Breast epithelium (tissue), 4 donors: ENCODE measurements at places on chromosomes 5 and 9. TPM values are rescaled to one million over a fixed set of nuclear protein-coding genes. Genes with fewer than 3 reads are reported as not detected.
A peak's percentile ranks its signal among the peaks of the same experiment; 100 is the strongest.

- no peaks in the 10 kb centered on the region for H3K4me1 ChIP-seq
- H3K36me3 ChIP-seq, result no peaks in the 10 kb centered on the region
- no peak for DNase-seq
- no peak overlapping the region for H3K27ac ChIP-seq
Observed at GRCh38 chr5:177232358-177232757, 71.2 kb downstream of the RAB24 start.

- no peak for DNase-seq
- H3K4me3 ChIP-seq, result no peak overlapping the region
- H3K36me3 ChIP-seq, result no peaks in the 10 kb centered on the region
- H3K27me3 ChIP-seq, result no peaks in the 10 kb centered on the region
Observed at GRCh38 chr5:128674837-128675446, 136.9 kb upstream of the FBN2 start.

GRCh38 chr9:34396276-34397214 lies 19.8 kb upstream of the MYORG start:
- no peak for DNase-seq
- H3K27me3 ChIP-seq, result no peaks in the 10 kb centered on the region
- no peaks in the 10 kb centered on the region for H3K36me3 ChIP-seq
- no peak overlapping the region for H3K27ac ChIP-seq
- no peaks in the 10 kb centered on the region for H3K4me1 ChIP-seq

GRCh38 chr5:83001796-83002381 lies 75.3 kb downstream of the TMEM167A start:
- no peaks in the 10 kb centered on the region for H3K27me3 ChIP-seq
- H3K4me1 ChIP-seq, result no peaks in the 10 kb centered on the region
- H3K36me3 ChIP-seq, result no peaks in the 10 kb centered on the region

DNA sequence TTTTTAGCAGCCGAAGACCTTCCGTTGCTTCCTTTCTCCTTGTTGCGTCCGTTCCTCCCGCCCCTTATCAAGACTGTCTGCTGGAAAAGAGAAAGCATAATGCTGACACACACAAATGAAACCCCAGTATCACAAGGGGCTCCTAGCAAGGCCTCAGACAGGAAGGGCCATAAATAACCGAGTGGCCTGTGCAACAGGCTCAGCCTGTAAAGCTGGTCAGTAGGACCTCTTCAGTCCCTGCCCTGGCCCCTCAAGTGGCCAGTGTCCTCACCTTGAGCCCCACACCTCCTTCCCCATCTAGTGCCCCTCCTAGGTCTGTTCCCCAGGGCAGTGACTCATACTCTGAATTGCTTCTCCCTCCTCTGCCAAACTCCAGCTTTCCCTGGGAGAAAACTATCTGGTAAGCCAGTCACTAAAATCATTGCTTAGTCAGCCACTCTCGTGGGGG lies 174.6 kb upstream of the IL12B start:
- H3K4me1 ChIP-seq, result no peaks in the 10 kb centered on the region
- DNase-seq, result no peak
- H3K27ac ChIP-seq, result peak overlapping the region; percentile 50
- no peaks in the 10 kb centered on the region for H3K36me3 ChIP-seq
- H3K4me3 ChIP-seq, result no peak overlapping the region
- H3K27me3 ChIP-seq, result no peaks in the 10 kb centered on the region

DNA sequence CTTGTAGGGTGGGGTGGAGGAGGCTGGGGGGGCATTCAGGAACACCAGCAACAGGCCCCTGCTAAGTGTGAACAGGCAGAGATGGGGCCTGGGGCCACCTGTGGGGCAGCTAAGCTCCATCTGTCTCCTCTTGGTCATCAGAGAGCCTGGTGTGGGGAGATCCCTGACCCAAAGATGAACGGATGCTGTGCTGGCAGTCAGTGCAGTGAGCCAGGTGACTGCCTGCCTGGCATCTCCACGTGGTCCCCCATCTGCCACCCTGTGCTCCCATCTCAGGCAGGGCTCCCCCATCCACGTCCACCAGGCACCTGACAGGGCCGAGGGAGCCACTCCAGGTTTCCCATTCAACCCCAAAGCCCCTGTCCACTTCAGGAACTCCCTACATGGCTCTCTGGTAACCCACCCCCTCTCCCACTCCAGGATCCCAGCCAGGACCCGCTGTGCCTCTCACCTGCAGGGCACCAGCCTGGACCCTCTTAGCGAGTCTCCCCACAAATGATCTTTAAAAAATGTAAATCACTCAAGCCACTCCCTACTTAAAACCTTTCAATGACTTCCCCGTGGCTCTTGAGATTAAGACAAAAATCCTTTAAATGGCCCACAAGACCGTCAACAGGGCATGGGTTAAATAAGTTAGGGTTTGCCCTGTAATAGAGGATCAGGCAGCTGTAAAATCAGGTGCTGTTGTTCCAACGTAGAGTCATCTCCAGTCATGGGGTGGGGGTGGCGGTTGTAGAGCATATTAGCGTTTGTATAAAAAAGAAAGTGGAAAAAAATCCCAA lies 60.8 kb downstream of the LMX1B start:
- no peak overlapping the region for H3K4me3 ChIP-seq
- H3K27ac ChIP-seq, result peak overlapping the region; percentile 88
- H3K36me3 ChIP-seq, result no peaks in the 10 kb centered on the region

IFNK gene
- not detected for total RNA-seq

- no peak overlapping the region for H3K4me3 ChIP-seq
- no peak for DNase-seq
- no peaks in the 10 kb centered on the region for H3K27me3 ChIP-seq
Observed at GRCh38 chr9:126502417-126503332, 111.1 kb upstream of the LMX1B start.

CTNND2 gene
- total RNA-seq, result 6.0 TPM

HAPLN1 gene
- not detected for total RNA-seq

GRCh38 chr9:79742110-79742721 lies 170.5 kb downstream of the TLE4 start:
- H3K27ac ChIP-seq, result no peak overlapping the region
- H3K36me3 ChIP-seq, result no peaks in the 10 kb centered on the region
- no peak overlapping the region for H3K4me3 ChIP-seq
- H3K27me3 ChIP-seq, result no peaks in the 10 kb centered on the region
- no peak for DNase-seq
- no peaks in the 10 kb centered on the region for H3K4me1 ChIP-seq

DNA sequence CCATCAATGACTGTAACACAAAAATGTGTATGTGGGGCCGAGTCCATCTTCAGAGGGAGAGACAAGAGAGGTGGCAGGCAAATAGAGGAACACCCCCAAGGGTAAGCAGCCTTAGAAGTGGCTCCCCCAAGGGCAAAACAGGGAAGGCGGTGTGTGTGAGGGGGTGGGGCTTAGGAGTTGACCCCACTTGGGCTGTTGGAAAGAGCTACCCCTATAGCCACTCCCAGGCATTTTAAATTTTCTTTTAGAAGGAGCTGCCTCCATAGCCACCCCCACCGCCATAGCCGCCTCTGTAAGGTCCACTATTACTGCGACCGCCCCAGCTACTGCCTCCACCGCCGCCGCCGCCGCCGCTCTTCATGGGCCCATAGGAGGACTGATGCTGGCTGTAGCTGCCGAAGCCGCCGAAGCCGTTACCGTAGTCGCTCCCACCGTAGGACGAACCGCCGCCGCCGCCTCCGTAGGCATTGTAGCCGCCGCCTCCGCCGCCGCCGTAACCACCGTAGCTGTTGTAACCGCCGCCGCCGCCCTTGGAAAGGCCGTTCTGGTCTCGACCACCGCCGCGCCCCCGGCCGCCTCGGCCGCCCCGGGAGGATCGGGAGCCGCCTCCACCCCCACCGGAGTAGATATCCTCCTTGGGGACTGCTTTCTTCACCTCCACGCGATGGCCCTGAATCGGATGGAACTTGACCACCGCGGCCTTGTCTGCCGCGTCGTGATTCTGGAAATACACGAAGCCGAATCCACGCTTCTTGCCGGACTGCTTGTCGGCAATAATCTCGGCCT lies 1.1 kb downstream of the HNRNPA0 start:
- no peaks in the 10 kb centered on the region for H3K36me3 ChIP-seq
- peak overlapping the region; percentile 88 for H3K4me3 ChIP-seq
- peak overlapping the region; percentile 100 for H3K27ac ChIP-seq
- H3K27me3 ChIP-seq, result no peaks in the 10 kb centered on the region
- no peaks in the 10 kb centered on the region for H3K4me1 ChIP-seq
- DNase-seq, result no peak

PCDHB8 gene
- 0.73 TPM for total RNA-seq

- DNase-seq, result no peak
- H3K27me3 ChIP-seq, result peaks cover 7% of the 10 kb centered on the region
- H3K27ac ChIP-seq, result no peak overlapping the region
- no peaks in the 10 kb centered on the region for H3K4me1 ChIP-seq
- H3K36me3 ChIP-seq, result no peaks in the 10 kb centered on the region
- H3K4me3 ChIP-seq, result no peak overlapping the region
Observed at GRCh38 chr5:174384509-174384947, 339.0 kb downstream of the NSG2 start.

GRCh38 chr9:119487118-119487827 lies 118.0 kb upstream of the BRINP1 start:
- no peak overlapping the region for H3K4me3 ChIP-seq
- no peak overlapping the region for H3K27ac ChIP-seq
- no peak for DNase-seq
- no peaks in the 10 kb centered on the region for H3K4me1 ChIP-seq

DNA sequence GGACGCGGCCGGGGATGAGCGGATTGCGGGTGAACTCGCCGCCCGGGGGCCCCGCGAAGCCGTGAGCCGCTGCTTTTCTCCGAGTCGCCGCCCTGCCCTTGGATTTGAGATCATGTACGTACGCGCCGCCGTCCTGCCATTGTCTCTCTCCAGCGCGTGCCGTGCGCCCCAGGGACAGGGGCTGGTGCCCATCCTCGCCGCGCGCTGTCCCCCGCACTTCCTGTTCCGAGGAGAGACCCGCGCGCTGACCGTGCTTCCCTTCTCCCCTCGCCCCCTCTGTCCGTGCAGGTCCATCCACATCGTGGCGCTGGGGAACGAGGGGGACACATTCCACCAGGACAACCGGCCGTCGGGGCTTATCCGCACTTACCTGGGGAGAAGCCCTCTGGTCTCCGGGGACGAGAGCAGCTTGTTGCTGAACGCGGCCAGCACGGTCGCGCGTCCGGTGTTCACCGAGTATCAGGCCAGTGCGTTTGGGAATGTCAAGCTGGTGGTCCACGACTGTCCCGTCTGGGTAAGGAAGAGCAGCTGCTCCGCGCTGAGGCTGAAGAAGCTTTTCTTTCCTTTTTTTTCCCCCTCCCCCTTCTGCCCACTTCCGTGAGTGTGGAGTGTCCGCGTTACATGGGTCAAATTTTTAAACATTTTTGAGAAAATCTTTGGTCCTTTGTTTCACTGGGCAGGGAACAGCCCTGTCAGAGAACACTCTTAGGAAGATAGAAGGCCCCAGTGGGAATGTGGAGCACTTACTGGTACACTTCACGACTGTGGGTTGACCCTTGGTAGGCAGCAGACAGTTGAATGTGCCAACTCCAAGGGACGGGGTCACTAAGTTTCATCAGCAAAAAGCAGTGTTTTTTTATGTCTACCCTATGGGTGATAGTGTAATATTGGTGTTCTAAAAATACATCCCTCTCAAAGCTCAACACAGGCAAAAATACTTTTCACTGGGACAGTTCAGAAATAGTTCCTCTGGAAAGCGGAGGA lies 727 bp downstream of the RHOBTB3 start:
- H3K4me3 ChIP-seq, result peak overlapping the region; percentile 74
- DNase-seq, result no peak
- H3K27me3 ChIP-seq, result no peaks in the 10 kb centered on the region
- no peaks in the 10 kb centered on the region for H3K4me1 ChIP-seq
- peak overlapping the region; percentile 94 for H3K27ac ChIP-seq

DNA sequence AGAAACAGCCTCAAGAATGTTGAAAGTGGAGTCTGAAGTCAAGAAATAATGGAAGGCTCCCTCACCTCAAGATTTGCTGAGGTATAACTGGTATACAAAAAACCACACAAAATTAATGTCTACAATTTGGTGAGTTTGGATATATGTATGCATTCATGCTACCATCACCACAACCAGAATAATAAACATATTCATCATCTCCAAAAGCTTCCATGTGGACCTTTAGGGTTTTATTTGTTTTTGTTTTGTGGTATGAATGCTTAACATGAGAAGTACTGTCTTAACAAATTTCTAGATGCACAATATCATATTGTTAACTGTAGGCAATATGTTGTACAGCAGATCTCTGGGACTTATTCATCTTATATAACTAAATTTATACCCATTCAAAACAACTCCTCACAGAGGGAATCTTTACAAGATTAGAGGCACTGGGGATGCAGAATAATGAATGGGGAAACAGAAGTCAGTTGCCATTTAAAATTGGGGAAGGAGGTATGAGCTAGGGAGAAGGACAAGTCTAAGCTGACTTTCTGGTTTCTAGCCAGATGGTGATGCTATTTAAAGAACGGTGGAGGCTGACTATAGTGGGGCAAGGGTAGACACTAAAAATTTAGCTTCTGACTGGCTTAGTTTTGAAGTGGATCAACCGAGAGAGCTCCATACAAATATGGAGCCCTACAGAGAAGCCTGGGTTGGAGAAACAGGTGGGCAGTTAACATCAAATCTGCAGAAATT lies 213.9 kb downstream of the BNC2 start:
- H3K27me3 ChIP-seq, result no peaks in the 10 kb centered on the region
- no peaks in the 10 kb centered on the region for H3K36me3 ChIP-seq
- no peak overlapping the region for H3K27ac ChIP-seq
- DNase-seq, result no peak
- no peak overlapping the region for H3K4me3 ChIP-seq

GRCh38 chr9:91465420-91465819 lies 41.8 kb upstream of the NFIL3 start:
- H3K36me3 ChIP-seq, result no peaks in the 10 kb centered on the region
- H3K4me3 ChIP-seq, result no peak overlapping the region
- H3K27me3 ChIP-seq, result no peaks in the 10 kb centered on the region
- no peak for DNase-seq

DNA sequence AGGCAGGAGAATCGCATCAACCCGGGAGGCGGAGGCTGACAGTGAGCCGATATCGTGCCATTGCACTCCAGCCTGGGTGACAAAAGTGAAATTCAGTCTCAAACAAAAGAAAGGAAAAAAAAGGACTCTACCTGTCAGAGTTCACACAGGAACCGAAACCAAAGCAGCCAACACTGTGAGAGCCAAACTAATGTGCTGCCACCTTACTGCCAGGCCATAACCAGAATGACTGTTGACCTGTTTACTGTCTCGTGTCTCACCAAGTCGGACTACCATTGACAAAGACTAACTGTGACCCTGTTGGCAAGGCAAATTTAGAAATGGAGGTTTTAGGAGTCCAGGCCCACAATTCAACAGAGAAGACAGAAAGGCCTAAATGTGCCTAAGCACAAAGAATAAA lies 112.4 kb downstream of the ANXA2R start:
- no peak overlapping the region for H3K4me3 ChIP-seq
- no peaks in the 10 kb centered on the region for H3K4me1 ChIP-seq
- DNase-seq, result no peak
- H3K27ac ChIP-seq, result no peak overlapping the region

DNA sequence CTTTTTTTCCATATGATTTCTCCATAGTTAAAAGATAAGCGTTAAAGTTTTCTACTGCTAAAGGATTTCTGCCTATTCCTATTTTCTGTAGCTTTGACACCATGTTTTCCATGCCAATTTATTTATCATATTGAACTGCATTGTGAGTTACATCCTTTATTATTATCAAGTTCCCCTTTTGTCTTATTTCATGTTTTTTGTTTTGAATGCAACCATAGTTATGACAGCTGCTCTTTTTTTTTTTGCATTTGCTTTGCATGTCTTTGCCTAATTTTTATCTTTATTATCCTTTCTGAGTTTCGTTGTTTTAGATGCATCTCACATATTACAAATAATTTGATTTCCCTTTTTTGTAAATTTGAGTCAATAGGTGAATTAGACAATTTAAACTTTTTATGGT lies 161.5 kb downstream of the DEPDC1B start:
- no peaks in the 10 kb centered on the region for H3K4me1 ChIP-seq
- no peaks in the 10 kb centered on the region for H3K27me3 ChIP-seq
- no peak for DNase-seq
- no peaks in the 10 kb centered on the region for H3K36me3 ChIP-seq
- H3K27ac ChIP-seq, result no peak overlapping the region
